ENCODE measurements at places on chromosomes 3 and 15.

DNA sequence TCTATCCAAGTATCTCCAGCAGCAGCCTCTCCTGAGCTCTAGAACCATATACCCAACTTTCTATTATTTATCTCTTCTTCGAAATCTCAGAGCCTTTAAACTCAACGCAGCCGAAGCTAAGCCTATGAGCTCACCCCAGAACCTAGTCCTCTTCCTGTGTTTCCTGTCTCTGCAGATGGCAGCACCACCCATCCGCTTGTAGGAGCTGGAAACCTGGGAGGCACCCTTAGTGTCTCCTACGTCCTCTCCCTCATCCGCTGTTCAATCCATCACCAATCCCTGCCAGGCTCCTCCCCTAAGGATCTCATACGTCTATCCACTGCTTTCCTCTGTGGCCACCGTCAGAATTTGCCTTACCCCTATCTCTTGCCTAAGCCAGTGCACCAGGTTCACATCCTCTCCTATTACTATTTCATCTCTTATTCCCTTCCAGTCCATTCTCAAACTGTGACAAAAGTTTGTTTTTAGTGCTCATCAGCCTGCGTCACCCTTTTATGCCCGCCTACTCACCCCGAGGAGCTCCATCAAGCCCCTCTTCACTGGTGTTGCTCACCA is 9.6 kb downstream of the VGLL4 start:
- DNase-seq = no peak

DNA sequence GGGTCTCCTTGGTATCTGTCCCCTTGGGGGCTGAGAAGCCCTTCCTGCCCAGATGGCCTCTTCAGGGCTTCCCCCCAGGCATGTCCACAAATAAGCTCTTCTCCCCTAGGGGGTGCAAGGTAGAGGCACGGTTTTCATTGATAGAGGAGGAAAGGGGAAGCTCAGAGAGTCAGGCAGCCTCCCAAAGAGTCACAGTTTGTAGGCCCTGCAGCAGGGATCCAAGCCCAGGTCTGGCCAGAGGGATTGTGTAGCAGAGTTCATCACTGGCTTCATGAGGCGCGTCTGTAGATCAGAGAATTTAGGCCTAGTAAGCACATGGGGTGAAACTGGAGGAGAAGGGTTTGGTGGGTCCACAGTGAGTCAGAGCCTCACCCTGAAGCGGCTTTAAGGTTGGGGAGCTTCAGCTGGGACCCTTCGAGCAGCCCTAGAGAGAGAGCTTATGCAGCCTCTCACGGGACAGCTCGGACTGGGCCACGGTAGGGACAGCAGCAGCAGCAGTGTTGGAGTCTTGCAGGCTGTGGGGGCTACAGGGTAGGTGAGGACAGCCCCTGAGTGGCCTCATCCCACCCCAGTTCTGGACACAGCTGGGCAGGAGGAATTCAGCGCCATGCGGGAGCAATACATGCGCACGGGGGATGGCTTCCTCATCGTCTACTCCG is 37.5 kb upstream of the ESYT3 start:
- DNase-seq = no peak

GRCh38 chr3:16927485-16927884 is 42.7 kb downstream of the PLCL2 start:
- no peak for DNase-seq

- no peak for DNase-seq
These were observed 5.5 kb upstream of the SPG11 start for GRCh38 chr15:44668921-44669320.

GRCh38 chr15:41019174-41019573 is 65.9 kb downstream of the CHAC1 start:
- DNase-seq = no peak

GRCh38 chr3:120683213-120683612 is 1.2 kb upstream of the HGD start:
- DNase-seq = no peak

DNA sequence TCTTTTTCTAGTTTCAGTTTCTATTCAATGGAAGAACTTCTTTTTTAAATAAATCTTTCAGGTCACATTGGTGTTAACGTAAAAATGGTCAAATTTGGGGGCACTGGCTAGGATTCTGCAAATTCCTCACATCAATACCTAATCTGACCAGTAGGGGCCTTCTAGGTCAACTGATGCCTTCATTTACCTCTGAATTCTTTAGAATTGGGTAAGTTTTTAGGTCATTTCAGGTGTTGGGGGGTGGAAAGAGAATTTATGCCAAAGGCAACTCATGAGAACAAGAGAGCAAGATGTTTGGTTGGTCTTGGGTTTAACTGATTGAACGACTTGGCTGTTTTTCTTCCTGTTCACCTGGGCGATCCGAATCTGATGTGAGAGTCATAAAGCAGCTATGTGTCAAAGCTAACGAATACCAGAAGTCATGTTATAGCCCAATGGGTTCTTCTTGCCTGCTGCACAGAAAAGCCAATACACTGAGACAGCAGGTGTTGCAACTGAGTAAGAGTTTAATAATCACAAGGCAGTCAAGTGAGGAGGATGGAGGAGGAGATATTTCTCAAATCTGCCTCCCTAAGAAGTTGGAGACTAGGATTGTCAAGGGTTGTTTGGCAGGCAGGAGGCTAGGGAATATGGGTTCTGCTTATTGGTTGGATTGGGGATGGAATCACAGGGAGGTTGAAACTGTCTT is 15.3 kb downstream of the LRRC49 start:
- no peak for DNase-seq

GRCh38 chr3:24451461-24452099 is 43.1 kb downstream of the THRB start:
- DNase-seq = no peak

DNA sequence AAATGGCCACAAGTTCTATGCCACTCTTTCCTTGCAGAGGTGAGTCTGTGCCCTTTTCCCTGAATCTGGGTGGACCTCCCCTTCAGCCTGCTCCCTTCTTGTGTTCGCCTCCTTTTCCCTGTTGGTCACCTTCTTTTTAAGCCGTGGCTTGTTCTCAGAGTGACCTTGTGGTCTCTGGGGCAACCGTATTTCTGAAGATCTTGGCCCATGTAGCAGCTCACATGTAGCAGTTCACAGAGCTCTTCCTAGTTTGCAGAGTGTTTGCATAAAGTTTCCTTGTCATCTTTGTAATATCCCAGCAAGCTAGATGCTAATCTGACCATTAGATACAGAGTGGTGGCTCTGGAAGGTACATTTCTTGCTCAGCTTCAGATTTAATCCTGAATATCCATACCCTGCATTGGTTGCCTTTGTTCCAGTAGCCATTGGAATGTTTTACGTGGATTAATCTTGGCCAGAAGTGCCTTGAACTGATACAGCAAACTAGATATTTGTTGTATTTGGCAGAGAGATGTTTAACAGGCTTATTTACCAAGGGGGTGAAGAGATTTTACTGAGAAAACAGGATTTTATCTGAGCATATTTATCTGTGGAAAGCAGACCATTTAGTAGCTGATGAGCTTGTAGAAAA is 40.7 kb upstream of the BSN start:
- no peak for DNase-seq

GRCh38 chr3:31173118-31173718 is 278.8 kb upstream of the GADL1 start:
- no peak for DNase-seq

- no peak for DNase-seq
These were observed 144.9 kb downstream of the SV2B start for GRCh38 chr15:91244919-91245318.

GRCh38 chr3:64612082-64612860 is 75.5 kb downstream of the ADAMTS9 start:
- no peak for DNase-seq

DNA sequence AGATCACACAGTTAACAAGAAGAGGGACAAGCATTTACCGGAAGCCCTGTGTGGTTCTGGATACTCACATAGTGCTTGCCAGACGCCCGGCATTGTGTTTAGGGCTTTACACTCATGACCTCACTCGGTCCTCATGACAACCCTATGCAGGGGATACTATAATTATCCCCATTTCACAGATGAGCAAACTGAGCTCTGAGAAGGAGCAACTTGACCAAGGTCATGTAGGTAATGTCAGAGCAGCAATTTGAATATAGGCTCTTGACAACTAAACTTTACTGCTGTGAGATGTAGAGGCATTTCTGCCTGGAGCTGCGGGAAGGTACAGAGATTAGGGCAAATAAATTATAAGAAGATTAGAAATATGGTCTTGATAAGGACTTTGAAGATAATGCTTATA is 70.0 kb downstream of the SAMMSON start:
- DNase-seq = no peak

DNA sequence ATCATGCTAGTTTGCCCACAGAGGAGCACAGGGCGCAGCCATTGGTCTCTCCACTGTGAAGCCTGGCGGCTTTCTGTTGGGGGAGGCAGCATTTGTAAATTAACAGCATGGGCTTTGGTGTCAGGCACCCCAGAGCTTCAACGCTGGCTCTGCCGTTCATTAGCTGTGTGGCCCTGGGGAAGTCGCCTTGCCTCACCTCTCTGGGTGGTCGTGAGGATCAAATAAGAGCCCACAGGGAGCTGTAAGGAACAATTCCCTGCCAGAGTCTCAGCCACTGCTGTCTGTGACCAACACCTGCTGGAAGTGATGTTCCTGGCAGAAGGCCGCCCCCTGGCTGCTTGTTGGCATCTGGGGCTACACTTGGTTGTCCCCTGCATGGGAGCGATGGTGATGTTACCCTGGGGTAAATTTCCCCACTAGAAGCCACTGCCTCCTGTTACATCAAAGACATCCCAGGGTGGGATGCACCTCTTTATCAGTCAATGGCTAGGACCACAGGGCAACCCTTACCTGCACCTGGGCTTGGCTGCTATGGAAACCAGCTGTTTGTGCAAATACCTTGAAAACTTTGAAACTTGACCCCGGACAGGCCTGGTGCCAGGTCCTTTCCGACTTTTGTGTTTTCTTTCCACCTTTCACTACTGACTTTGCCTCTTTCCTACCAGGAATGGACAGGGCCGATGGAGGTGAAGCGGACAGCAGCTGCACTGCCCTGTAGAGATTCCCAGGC is 36.9 kb downstream of the DNASE1L3 start:
- no peak for DNase-seq

GRCh38 chr3:149650828-149651227 is 7.0 kb downstream of the WWTR1 start:
- DNase-seq = no peak

DNA sequence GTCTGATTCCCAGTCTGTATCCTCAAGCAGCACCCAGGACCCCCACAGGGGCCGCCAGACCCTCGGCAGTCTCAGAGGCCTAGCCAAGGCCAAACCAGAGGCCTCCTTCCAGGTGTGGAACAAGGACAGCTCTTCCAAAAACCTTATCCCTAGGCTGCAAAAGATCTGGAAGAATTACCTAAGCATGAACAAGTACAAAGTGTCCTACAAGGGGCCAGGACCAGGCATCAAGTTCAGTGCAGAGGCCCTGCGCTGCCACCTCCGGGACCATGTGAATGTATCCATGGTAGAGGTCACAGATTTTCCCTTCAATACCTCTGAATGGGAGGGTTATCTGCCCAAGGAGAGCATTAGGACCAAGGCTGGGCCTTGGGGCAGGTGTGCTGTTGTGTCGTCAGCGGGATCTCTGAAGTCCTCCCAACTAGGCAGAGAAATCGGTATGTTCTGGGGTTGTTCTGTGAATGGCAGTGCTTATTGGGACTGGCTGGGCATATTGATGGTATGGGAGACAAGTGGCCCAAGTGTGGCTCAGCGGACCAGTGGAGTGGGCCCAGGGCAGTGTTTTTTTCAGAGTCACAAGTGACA is 96.3 kb downstream of the RPL39L start:
- no peak for DNase-seq

GRCh38 chr15:56929933-56930332 is 11.5 kb downstream of the TCF12 start:
- DNase-seq = no peak

DNA sequence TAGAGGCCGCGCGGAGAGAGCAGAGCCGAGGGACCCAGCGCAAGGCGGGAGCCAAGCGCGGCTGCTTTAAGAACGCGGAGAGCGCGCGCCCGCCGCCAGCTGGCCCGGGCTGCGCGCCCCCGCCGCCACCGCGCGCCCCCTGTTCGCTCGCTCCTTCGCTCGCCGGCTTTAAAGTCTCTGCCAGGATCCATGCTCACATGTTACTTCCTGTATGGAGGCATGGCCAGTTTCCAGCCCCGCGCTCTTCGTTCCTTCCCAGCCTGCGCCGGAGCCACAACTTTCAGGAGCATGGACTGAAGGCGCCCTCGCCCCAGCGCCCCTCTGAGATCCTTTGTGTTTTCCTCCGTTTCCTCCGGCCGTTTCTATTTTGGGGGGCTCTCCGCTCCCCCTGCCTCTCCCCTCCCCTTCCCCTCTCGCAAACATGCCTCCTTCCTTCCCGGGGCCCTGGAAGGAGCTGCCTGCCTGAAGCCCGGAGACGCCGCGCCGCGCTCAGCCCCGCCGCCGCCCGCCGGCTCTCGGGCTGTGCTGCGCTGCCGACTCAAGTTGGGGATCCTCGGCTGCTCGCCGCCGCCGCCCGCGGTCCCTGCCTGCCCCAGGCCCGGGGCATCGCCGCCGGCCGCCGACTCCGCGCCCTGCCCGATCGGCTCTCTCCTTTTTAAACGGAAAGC is at the start of gene PTPRG:
Gene PTPRG, plus strand, starts transcription at position 198 of the 668 bp plus-strand sequence. CDS start 717 bp downstream, outside the sequence.
- DNase-seq = peak; percentile 69

GRCh38 chr3:44235604-44236484 is 5.8 kb upstream of the TOPAZ1 start:
- peak; percentile 79 for DNase-seq

- DNase-seq = no peak
These were observed 426.3 kb downstream of the AGBL1 start for GRCh38 chr15:86505951-86506350.

DNA sequence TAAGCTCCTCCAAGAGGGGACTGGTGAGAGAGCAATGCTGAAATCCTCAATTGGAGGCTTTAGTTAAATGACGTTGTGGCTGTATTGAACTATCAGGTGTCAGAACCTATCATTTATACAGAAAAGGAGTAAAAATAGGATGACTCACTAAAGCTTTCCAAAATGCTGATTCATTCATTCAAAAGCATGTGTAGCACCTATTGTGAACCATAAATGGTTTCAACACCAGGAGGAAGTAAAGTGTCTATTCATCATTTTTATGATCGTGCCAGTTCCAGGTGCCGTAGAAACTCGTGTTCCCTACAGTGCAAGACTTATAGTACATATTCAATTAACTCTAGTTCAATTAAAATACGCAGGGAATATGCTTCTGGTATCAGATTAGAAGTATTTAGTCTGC is 66.5 kb upstream of the ARRDC4 start:
- no peak for DNase-seq

DNA sequence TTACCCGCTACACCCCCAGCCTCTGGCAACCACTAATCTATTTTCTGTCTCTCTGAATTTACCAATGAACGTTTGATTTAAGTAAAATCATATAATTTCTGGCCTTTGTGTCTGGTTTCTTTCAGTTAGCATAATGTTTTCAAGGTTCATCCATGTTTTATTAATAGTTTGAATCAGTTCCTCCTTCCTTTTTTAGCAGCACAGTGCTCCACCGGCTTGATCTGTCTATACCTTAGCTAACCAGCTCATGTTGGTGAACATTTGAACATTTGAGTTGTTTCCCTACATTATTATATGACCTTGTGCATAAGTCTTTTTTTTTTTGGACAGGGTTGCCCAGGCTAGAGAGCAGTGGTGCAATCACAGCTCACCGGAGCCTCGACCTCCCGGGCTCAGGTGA is 33.3 kb downstream of the PDE8A start:
- DNase-seq = no peak

- no peak for DNase-seq
These were observed 23.3 kb upstream of the PSMD6 start for GRCh38 chr3:64046592-64046991.

GRCh38 chr3:124860599-124860998 is 26.6 kb downstream of the ITGB5 start:
- peak; percentile 80 for DNase-seq

All from HCT116 (cell line).